Astrocyte of the spinal cord (primary cell): ENCODE measurements at places on chromosomes 5 and 9.

DNA sequence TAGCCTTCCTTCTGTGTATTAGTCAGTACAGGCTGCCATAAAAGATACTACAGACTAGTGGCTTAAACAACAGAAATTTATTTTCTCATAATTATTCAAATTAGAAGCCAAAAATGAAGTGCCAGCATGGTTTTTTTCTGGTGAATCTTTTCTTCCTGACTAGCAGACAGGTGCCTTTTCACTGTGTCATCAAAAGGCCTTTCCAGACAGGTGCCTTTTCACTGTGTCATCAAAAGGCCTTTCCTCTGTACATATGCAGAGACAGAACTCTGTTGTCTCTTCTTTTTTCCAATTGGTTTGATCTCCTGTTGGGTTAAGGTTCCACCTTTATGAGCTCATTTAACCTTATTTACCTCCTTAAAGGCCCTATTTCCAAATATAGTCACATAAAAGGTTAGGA, 599.9 kb downstream of the ISL1 start:
- DNase-seq: no peak

- DNase-seq: peak; percentile 19
Observed at GRCh38 chr5:27494887-27495286, 456.5 kb upstream of the CDH9 start.

DNA sequence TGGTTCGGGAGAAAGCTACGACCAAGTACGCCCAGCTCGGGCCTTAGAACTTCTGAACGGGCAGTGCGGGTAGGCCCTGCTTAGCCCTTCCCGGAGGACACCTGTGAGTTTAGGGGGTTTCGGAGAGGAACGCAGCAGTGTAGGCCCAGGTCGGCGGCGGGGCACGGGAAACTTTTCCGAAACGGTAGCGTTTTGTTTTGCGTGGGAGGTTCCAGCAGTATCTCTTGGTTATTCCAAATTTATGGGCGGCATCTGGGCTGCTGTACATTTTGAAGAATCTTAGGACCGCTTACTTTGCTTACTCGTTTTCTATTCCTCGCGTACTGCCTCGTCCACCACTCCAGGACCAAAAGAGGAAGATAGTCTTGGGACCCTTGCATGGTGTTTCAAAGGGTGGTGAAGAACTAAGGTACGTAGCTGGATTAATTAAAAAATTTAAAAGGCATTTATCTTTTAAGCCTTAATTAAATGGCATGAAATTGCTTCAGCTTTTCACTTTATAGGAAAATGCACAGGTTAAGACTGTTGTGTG, 492 bp downstream of the TENT2 start:
- no peak for DNase-seq

- DNase-seq: peak; percentile 63
Observed at GRCh38 chr9:2411459-2412215, 209.9 kb upstream of the VLDLR start.

DNA sequence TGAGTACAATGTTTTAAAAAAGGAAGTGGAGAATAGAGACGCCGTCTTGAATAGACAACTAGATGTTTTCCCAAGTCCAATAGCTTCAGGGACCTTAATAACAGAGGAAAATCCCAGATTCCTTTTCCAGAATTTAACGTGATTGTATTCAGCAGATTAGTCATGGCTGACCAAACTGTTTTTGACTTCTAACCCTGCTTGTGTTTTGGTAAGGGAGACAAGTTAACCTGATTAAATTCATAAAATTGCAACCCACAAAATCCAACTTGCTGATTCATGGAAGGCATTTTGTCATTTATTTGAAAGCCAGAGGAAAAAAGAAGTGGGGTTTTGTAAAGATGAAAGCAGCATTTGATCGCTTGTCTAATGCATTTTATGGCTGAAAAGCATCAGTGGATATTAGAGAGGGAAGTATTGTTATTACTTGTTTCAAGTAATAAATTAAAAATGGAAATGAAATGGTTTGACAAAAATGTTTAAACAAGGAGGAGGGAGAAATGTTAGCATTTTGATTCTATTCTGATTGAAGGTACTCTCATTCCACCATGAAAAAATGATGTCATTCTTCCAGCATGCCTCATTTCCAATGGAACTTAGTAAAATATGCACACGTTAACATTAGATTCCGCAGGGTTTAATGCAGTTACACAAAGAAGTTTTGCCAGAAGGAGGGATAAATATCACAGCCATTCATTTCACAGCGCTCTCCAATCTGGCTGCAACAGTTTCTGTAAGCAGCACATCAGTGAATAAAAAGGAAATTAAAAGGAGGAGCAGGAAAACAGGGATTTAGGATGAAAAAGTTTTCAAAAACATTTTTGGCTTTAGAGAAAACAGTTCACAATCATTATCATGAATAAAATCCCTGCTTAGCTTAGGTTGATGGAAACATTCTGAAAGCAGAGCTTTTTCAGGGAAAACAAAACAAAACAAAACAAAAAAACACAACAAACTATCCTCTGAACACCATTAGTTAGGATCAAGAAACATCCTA, 314.7 kb downstream of the PRR16 start:
- peak; percentile 74 for DNase-seq

- no peak for DNase-seq
Observed at GRCh38 chr5:39284552-39284951, 65.2 kb upstream of the FYB1 start.

DNA sequence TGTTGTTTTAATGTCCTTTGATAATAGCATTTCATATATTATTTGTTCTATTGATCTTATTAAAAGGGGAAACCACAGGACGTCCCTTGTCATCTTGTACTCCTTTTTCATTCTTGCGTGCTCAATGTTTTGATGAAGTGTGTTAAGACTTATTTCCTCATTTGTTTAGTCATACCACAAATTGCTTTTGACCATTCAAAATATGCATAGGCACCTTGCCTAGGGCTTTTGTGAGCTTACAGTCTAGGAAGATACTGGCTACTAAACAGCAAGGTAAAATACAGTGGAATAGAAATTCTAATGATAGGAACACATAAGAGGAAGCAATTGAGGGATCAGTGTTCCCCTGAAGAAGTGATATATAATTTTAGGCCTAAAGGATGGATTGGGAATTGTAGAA, 190.3 kb downstream of the WDR70 start:
- no peak for DNase-seq
